Stimulated activated CD4-positive, alpha-beta T cell treated with anti-CD3 and anti-CD28 coated beads, Interleukin-15, amount 100 ng/mL, for 48 hours (primary cell): ENCODE measurements at places on chromosomes 7 and 10.

DNA sequence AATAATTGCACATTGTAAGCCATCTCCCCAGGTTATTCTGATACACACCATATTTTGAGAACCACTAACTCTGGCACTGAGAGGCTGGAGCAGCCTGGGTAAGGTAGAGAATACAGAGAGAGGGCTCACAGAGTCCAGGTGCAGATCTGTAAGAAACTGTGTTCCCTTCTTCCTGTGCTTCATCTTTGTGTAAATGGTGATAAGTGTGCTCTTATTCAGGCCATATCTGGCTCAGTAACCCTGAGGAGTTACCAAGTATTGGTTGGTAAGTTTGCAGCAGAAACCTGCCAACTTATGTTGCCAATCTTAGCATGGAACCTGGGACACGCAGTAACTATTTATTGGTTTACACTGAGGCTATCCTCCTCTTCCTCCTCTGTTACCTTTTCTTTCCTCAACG is 16.2 kb upstream of the ICA1 start:
- no peak for DNase-seq

DNA sequence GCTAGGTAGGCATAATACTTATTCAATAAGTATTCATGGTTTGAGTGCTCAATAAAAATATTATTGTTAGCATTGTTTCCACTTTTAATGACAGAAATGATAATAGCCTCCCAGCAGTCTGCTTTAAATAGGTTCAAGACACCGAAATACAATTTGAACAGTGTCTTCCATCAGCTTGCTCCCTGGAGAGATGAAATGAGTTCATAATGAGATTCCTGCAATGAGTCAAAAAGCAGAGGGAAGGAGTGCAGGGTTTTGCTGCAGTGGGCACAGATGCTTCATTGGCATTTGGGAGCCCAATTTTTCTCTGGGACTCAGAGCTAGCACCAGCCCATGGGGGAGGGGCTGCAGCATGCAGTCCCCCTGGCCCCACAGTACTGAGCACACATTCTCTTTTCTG is 32.6 kb upstream of the CHCHD3 start:
- DNase-seq = no peak

GRCh38 chr7:106613848-106614560 is 47.0 kb downstream of the CCDC71L start:
- DNase-seq = no peak

DNA sequence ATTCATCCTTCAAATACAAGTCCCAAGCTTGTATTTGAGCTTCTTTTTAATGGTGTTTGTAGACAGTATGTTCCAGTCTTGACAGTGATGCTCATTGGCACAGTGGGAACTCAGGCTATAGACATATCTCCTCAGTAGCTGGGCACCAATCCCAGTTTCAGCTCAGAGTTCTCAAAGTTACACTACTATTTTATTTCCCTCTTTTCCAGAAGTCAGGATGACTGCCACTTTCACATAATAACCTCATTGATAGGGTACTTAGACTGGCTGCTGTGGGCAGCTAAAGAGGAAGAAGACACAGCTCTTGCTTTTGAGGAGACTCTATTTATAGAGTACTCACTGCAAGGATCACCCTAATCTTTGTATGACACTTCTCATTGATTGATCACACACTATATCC is 2.4 kb downstream of the GBF1 start:
- no peak for DNase-seq

GRCh38 chr7:90580051-90580450 is 16.1 kb upstream of the CDK14 start:
- DNase-seq = no peak

DNA sequence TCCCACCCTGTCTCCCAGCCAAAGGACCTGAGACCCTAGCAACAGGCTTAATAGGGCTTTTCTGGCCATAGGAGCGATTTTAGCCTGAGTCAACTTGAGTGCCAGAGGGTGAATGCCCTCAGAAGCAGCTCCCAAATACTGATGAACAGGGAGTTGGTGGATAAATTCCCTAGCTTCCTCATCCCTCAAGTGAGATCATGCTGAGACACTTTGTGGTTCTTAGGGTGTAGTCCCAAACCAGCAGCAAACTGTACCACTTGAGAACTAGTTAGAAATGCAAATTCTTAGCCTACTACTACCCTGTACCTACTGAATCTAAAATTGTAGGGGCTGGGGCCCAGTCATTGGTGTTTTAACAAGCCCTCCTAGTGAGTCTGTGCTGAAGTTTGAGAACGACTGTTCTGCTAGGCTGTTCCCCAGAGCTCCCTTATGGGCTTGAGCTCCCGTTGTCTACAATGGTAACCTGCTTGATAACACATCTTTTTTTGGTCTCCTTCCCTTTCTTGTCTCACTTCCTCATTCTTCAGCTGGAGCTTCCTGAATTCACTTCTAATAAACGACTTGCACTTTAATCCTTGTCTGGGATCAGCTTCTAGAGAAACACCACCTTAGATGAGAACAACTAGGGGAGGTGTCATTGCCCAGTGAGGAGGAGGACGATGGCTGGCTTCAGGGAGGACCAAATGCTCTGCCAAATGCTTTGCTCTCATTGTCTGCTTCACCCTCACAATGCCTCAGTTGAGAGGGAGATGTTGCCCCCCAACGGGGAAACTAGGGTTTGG is 18.2 kb upstream of the CDH23 start:
- no peak for DNase-seq

DNA sequence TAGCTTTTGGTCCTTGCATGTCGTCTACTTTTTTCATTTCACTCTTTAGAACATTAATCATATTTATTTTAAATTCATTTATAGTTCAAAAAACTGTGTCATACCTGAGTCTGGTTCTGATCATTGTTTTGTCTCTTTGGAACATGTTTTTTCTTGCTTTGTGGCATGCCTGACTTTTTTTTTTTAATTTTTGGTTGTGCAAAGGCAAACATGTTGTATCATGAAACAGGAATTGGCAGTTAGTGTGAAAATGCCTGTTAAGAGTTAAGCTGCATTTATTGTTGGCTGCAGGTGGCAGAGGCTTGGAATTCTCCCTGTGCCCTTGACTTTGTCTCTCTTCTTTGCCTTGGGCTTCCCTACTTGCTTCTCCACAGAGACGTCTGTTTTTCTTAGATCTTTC is 525.0 kb upstream of the ADARB2 start:
- no peak for DNase-seq

- no peak for DNase-seq
These were observed 89.5 kb downstream of the HECW1 start for GRCh38 chr7:43201912-43202311.

- DNase-seq = no peak
These were observed 112.3 kb downstream of the RAB11FIP2 start for GRCh38 chr10:117934477-117934876.

DNA sequence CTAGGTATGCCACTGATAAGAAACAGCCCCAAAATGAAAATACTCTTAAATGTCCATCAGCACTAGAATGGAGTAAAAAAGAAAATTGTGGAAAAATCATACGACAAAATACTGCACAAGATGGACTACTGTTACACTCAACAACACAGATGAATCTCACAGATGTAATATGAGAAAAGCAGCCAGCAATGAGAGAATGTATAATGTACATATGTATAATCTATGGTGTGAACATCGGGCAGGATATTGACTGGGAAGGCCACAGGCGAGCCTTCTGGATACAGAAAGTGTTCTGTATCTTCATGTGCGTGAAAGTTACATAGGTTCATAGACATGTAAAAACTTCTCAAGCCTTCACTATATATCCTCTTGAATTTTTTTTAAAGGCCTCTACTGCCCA is 212.6 kb downstream of the PARD3 start:
- DNase-seq = no peak

GRCh38 chr7:2353113-2353935 is 1.3 kb upstream of the EIF3B start:
- DNase-seq = no peak

DNA sequence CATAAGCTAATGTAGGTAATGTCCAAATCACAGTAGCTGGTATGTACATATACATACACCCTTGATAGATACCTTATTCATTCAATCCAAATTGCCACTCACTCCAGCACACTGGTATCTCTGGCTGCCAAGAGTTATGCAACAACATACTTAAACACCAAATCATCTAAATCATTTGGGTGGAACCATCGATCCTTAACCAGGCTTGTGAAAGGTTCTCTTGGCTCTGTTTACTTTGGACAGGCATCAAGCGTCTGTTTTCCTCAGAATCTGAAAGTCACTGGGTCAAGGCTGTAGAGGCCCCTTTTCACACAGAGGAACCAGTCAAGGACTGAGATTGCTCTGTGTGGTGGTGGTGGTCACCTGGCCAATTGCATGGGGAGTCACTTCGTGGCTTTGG is 24.6 kb downstream of the JAZF1 start:
- DNase-seq = no peak

- peak; percentile 45 for DNase-seq
These were observed 74.0 kb upstream of the CUX1 start for GRCh38 chr7:101743241-101743994.

DNA sequence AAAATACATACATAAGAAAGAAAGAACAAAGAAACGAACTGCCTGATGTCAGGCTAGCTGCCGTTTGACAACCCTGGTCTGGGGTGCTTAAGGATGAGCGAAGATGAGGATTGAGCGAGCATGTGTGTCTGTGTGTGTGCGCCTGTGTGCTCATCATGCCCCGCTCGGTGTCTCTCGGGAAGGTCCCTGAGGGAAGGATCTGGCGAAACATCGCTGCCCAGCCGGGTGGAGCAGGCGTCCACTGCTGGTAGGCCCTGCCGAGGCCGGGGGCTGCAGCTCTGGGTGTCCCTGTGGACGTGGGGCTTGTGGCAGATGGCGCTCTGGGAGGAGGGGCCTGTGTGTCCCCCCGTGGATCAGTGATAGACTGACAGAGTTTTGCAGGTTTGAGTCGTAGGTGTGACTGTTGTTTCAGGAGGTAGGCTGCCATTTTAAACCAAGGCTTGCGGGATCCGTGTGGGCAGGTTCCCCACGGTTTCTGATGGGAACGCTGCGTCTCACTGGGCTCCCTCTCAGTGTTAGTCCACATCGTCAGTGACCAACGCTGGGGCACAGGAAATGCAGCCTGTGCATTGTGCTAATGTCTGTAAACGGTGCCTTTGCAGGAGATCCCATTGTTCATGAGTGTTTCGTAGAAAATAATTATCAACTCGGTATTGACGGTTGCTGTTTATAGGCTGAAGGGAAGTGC is 5.9 kb upstream of the SUN1 start:
- no peak for DNase-seq

GRCh38 chr10:126437635-126438406 is 49.5 kb upstream of the ADAM12 start:
- no peak for DNase-seq

- no peak for DNase-seq
These were observed 239.0 kb downstream of the DNAJB9 start for GRCh38 chr7:108808549-108809266.

GRCh38 chr7:121546632-121547543 is 150.8 kb upstream of the FAM3C start:
- no peak for DNase-seq

- DNase-seq = no peak
These were observed 49.2 kb upstream of the NKX6-2 start for GRCh38 chr10:132834891-132835847.

GRCh38 chr7:144728551-144728950 is 107.3 kb downstream of the TPK1 start:
- DNase-seq = no peak

GRCh38 chr7:69545175-69545574 is 53.1 kb upstream of the AUTS2 start:
- DNase-seq = no peak

DNA sequence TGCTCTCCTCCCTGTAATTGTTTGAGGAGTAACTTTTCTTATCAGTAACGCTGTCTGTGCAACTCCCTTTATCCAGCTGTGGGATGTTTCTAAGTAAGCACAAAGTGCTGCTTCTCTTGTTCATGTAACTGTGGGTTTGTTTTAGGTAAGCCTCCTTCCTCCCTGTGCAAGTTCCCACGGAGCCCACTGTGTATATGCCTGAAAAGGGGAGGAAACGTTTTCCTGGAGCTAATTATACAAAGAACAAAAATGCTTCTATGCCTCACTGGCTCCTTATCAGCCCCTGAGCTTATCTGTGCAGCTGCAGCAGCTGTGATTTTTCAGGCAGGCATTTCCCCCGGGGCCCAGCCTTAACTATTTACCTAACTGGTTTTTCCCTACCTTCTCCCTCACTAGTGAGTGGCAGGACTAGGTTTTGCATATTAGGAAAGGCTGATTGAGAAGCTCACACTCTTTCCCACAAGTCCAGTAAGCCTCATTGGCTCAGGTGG is 593.4 kb upstream of the GHITM start:
- no peak for DNase-seq

GRCh38 chr7:149292462-149292823 is 30.4 kb downstream of the ZNF783 start:
- no peak for DNase-seq

- no peak for DNase-seq
These were observed 72.5 kb upstream of the CTBP2 start for GRCh38 chr10:125232841-125233240.

- no peak for DNase-seq
These were observed 103.7 kb upstream of the HGF start for GRCh38 chr7:81873559-81873958.

GRCh38 chr7:30347226-30348082 is 63.1 kb downstream of the ZNRF2 start:
- DNase-seq = no peak

GRCh38 chr7:2926120-2926895 is 82.2 kb upstream of the GNA12 start:
- DNase-seq = no peak

- no peak for DNase-seq
These were observed 46.5 kb downstream of the MALSU1 start for GRCh38 chr7:23345601-23346000.

GRCh38 chr10:19874791-19875190 is 58.6 kb downstream of the PLXDC2 start:
- DNase-seq = no peak

GRCh38 chr10:15719899-15720634 is at the start of gene ITGA8:
TSS of gene ITGA8 (minus strand) at chr10:15719922. CDS start at chr10:15719771, 151 bp downstream.
- no peak for DNase-seq

GRCh38 chr7:4638781-4639575 is 43.1 kb upstream of the FOXK1 start:
- DNase-seq = no peak

GRCh38 chr10:102557569-102557968 is 53.8 kb downstream of the SUFU start:
- no peak for DNase-seq

- no peak for DNase-seq
These were observed 9.3 kb downstream of the TMEM248 start for GRCh38 chr7:66930341-66930740.

DNA sequence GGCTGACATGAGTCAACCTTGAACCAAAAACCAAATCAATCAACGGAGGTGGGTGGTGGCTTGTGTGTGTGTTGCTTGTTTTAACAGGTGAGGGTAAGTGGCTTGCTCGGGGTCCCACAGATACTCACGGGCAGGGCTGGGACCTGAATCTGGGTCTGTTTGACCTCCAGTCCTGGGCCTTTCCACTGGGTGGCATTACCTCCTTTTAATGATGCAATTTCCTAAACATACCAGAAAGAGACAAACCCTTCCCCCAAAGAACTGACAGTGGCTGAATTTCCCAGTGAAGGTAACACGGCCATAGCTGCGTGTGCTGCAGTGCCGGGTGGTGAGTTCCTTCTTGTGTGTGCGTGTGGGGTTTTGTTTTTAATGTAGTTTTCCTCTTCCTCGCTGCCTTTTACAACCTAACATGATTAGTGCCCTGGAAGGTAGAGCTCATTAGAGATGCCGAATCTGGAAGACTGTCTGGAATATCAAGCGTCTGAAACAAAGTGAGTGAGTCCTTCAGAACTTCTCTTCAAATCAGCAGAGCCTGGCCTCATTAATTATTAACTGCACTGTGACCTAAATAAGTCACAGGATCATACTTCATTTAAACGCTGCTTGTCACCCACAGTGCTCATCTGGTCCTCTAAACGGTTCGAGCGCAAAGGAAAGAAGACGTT is 166.1 kb upstream of the TCERG1L start:
- no peak for DNase-seq

GRCh38 chr10:48456361-48456804 is 148.5 kb downstream of the ARHGAP22 start:
- DNase-seq = no peak
